ENCODE measurements at places on chromosomes 12 and 14.

- no peak for DNase-seq
These were observed 50.3 kb downstream of the ISCA2 start for GRCh38 chr14:74543771-74544438.

DNA sequence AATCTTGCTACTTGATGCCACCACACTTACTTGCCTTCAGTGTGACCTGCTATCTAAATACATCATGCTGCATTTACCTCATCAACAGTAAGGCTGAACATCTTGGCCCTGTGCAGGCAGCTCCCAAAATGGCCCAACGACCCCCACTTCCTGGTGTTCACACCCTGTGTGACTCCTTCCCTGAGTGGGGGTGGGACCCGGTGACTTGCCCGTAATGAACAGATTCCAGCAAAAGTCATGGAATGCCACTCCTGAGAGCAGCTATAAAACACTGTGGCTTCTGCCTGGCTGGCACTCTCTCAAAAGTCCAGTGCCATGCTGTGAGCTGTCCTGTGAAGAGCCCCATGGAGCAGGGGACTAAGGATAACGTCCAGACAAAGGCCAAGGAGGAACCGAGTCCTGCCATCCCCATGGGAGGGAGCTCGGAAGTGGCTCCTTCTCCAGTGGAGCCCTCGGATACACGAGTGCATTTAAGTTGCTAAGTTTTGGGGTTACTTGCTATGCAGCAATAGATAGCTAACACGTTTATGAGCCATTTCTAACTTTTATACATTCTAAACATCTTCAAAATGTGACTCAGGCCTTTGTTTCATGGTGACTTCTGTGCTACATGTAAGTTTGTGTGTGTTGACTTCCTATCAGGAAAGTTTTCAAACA, 33.0 kb downstream of the P2RX2 start:
- DNase-seq = no peak

GRCh38 chr12:32561931-32562341, 117.2 kb upstream of the DNM1L start:
- DNase-seq = no peak

DNA sequence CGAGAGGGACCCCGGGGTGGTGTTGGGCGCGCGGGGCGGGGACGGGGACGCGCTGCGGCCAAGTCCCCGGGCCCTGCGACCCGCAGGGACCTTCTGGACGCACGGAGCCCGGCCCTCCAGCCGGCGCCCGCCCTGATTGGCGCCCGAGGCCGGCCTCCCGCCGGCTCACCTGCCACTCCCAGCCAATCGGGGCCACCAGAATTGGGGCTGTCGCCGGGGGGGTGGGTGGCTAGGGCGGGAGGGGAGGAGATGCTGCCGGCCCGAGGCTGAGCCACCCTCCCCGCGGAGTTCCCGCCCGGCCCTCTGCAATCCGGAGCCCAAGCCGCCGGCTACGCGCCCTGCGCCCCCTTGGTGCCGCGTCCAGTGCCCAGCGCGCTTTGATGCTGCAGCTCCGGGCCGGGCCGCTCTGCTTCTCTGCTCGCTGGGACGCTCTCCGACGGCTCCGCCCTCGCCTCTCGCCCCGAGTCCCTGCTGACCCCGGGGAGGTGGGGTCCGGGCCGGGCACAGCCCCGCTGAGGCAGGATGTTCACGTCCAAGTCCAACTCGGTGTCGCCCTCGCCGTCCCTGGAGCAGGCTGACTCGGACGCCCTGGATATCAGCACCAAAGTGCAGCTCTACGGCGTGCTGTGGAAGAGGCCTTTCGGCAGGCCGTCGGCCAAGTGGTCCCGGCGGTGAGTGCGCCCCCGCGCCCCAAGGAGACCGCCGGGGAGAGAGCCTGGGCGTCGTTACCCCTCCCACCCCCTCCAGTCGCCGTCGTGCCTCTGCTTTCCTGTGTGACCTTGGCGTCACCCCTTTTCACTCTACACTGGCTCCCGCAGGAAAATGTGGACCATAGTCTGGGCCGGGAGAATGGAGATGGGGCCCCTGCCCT, at the start of gene PLEKHD1:
Gene PLEKHD1, plus strand, starts transcription at position 285 of the 871 bp plus-strand sequence. Its CDS starts 238 bp downstream, at position 523.
- DNase-seq = no peak

- no peak for DNase-seq
These were observed 6.7 kb downstream of the FAM222A start for GRCh38 chr12:109720152-109720856.
